Right lobe of liver (tissue), 6 donors: ENCODE measurements at places on chromosomes 3 and 15. TPM values are rescaled to one million over a fixed set of nuclear protein-coding genes. Genes with fewer than 3 reads are reported as not detected.

The GOLGA8R gene
- 2.1 TPM for total RNA-seq

The IL5RA gene
- not detected for total RNA-seq

The MUC13 gene
- 2.1 TPM for total RNA-seq

The GAP43 gene
- not detected for total RNA-seq

The CCDC54 gene
- not detected for total RNA-seq

The CDHR4 gene
- not detected for total RNA-seq
